Type B pancreatic cell (in vitro differentiated cells): ENCODE measurements at places on chromosomes 16 and 17. TPM values are rescaled to one million over a fixed set of nuclear protein-coding genes. Genes with fewer than 3 reads are reported as not detected.

- no peaks in the 10 kb centered on the region for H3K36me3 ChIP-seq
- no peak overlapping the region for H3K27ac ChIP-seq
- H3K27me3 ChIP-seq, result peaks cover 61% of the 10 kb centered on the region
- no peak overlapping the region for H3K4me3 ChIP-seq
- H3K4me1 ChIP-seq, result no peaks in the 10 kb centered on the region
Observed at GRCh38 chr17:74569020-74570003, 2.0 kb upstream of the CD300H start.

- H3K4me1 ChIP-seq, result peaks cover 14% of the 10 kb centered on the region
- peak overlapping the region; percentile 29 for H3K27ac ChIP-seq
- peak overlapping the region; percentile 34 for H3K4me3 ChIP-seq
- peaks cover 42% of the 10 kb centered on the region for H3K27me3 ChIP-seq
- no peak for DNase-seq
- no peaks in the 10 kb centered on the region for H3K36me3 ChIP-seq
Observed at GRCh38 chr17:50117202-50118051, 12.5 kb downstream of the SAMD14 start.

DNA sequence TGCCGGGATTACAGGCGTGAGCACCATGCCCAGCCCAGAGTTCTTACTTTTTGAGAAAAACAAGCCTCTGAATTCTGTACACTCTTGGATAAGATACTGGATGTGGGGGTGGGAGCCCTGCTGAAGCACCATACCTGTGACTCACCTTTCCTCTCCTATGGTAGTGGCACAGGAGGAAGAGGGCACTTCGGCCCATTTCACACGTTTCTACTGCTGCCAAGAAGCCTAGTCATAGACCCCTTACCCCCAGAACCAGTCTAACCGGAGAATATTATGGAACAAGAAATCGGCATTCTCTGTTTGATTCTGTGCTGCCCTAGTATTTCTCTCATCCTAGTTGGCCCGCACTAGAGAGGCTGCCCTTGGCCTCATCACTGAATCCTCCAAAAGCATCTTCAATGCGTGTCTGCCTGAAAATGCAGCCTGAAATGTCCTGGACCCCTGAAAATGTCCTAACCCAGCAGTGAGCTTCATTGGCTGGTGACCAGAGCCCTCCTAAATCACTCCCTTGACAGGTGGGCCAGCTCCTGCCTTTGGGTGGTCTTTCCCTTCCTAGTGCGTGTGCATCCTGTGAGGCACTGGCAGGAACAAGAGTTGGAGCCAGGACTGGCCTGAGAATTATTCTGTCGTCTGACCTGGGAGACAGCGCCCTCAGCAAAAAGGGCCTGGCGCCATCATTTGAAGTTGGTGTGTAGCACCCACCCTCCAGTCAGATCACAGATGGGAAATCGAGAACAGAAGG is 37.9 kb downstream of the NDEL1 start:
- H3K4me1 ChIP-seq, result no peaks in the 10 kb centered on the region
- peak overlapping the region; percentile 16 for H3K27ac ChIP-seq
- peaks cover 32% of the 10 kb centered on the region for H3K36me3 ChIP-seq
- H3K4me3 ChIP-seq, result no peak overlapping the region
- DNase-seq, result no peak
- H3K27me3 ChIP-seq, result no peaks in the 10 kb centered on the region

The AIPL1 gene
- not detected in 2 replicates for total RNA-seq
